Left lobe of liver (tissue), 2 donors: ENCODE measurements at places on chromosomes 12 and 14. TPM values are rescaled to one million over a fixed set of nuclear protein-coding genes. Genes with fewer than 3 reads are reported as not detected.

RNASE7 gene
- 0.13 TPM for total RNA-seq

STXBP6 gene
- total RNA-seq, result 0.98 TPM

AQP2 gene
- total RNA-seq, result not detected

GRCh38 chr14:24040692-24041091 lies 11.1 kb upstream of the CARMIL3 start:
- DNase-seq, result no peak

PPP4R4 gene
- 0.28 TPM for total RNA-seq

TEX52 gene
- total RNA-seq, result not detected

BEGAIN gene
- total RNA-seq, result 0.70 TPM

DNA sequence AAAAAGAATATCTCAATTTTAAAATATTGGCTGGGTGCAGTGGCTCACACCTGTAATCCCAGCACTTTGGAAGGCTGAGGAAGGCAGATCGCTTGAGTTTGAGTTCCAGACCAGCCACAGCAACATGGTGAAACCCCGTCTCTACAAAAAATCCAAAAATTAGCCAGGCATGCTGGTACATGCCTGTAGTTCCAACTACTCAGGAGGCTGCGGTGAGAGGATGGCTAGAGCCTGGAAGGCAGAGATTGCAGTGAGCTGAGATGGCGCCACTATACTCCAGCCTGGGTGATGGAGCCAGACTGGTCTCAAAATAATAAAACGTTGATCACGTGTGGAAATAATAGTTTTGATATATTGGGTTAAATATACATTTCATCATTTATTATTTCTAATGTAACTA lies 5.7 kb downstream of the MTRFR start:
- DNase-seq, result no peak

- DNase-seq, result no peak
Observed at GRCh38 chr14:68293404-68293803, 473.8 kb downstream of the RAD51B start.

DNA sequence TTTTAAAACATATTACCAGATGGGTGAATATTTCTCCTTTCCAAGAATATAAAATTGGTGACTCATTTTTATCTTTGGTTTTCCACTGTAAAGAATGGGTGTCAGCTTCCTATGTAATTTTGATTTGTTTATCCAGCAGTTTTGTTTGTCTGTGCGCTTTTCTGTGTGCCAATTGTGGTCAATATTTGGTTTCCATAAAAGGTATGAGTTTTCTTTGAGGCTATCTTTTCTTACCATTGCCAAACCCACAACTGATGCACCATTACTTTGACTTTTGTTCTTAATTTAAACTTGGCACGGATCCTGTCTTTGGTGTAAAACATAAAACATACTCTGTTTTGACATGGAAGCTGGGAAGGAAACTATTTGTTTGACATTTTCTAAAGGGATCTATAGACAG lies 78.8 kb upstream of the NAV3 start:
- DNase-seq, result no peak

HOXC5 gene
- total RNA-seq, result not detected

- DNase-seq, result no peak
Observed at GRCh38 chr12:116600959-116601918, 42.1 kb downstream of the MAP1LC3B2 start.

DNA sequence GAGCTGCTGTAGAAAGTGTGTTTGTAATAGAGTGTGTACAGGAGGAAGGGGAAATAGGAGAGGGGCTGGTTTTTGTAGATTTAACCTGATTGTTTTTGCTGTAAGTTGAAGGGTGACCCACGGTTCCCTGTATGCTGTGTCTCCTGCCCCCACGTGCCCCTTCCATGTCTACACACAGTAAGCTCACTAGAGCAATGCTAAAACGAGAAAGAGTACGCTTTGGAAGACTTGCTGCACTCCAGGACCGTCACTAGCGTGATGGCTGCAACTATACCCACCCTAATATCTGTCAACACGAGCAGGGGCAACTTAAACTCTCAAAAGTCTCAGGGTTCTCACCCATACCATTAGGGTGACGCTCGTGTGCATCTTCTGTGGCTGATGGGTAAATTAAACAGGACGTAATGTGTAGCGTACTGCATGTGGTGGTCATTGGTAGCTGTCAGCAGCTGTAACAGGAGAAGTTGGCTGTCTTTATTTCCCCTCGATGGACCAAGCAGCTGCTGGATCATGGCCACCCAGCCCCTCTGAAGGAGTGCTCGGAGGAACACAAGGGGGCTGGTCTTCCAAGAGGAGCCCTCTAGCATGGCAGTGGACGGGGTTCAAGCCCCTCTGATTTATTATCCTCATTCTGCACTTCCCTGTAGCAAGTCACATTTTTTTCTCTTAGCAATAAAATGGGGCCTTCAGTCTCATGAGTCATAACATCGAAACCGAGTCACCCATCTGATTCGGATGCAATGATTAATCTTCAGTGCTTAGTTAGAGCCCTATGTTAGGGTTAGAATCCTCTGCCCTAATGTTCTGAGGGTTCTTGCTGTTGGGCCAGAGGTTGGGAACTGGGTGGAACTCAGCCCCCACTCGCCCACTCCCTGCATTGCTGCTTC lies 14.0 kb downstream of the CCND2 start:
- DNase-seq, result no peak

GRCh38 chr14:75306927-75307699 lies 28.5 kb downstream of the FOS start:
- DNase-seq, result no peak

GRCh38 chr12:72888693-72889092 lies 616.5 kb downstream of the TRHDE start:
- DNase-seq, result no peak
